ENCODE measurements at places on chromosomes 5 and 9.

DNA sequence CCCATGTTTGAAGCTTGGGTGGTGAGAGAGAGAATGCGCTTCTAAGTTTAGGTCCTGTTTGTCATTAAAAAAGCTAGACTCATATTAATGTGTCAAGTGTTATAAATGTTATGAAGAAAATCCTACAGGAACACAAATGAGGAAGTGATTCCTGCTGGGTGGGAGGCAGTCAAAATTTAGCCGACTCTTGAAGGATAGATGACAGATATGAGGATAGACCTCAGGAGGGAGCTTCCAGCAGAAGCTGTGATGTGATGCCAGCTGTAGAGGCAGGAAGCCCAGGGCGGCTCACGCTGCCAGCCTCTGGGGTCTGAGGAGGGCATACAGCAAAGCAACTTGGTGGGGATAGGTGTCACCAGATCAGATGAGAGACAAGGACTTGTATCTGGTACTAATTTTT lies 74.7 kb upstream of the ADAMTS16 start:
- DNase-seq: no peak

DNA sequence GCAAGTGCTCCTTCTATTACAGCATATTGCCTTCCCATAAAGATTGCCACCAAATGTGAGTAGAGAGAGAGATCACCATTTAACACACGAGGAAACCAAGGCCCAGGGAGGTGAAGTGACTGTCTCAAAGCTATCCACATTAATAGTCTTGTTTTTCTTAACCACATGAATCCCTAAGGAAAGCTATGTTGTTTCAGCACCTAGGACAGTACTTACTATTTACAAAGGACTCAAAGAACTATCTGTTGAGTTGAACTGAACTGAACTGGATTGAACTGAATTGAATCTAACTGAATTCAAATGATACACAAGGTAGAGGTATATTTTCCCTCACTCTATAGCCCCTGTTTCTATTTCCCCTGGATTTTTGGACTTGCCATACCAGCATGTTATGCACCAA lies 430.4 kb downstream of the CAAP1 start:
- DNase-seq: no peak

- no peak for DNase-seq
Observed at GRCh38 chr9:116288658-116289057, 135.1 kb downstream of the PAPPA start.

DNA sequence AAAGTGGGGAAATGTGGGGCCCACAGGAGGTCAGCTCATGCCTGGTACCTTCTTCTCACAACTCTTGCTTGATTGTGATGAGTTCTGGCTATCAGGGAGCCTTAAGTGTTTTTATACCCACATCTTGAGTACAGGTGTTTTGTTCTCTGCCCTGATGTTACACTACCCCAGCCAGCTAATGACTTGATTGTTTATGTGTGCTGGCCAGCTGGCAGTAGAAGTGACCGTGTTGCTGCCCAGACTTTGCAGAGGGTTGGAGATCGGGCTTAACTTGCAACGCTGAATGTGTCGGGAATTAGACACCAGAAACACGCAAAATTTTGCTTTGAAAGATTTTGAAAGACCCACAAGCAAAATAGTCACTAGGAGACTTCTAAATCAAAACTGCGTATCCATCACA lies 16.9 kb upstream of the ZDHHC11B start:
- DNase-seq: no peak

DNA sequence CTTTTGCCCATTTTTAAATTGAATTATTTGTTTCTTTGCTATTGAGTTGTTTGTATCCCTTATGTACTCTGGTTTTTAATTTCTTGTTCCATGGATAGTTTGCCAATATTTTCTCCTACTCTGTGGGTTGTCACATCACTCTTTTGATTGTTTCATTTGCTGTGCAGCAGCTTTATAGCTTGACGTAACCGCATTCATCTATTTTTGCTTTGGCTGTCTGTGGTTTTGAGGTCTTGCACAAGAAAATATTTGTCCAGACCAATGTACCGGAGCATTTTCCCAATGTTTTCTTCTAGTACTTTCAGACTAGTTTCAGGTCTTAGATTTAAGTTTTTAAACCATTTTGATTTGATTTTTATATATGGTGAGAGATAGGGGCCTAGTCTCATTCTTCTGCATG lies 36.2 kb upstream of the ZNF366 start:
- DNase-seq: no peak

DNA sequence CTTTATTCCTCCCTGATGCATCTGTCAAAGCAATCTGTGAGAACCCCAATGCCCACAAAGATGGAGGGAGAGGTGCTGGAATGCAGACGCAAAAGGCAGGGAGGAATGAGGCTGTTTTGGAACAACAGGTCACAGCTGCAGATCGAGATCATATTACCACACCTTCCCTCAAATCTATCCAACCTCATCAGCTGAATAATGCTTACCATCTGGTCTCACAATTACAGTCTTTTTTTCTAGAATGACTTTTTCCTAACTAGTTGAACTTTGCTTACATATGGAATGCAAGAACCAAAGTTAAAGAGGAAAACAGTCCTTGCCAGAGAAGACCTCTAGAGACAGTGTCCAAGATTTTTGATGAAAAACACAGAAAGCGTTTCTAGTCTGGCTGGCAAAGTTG lies 158.1 kb downstream of the LPAR1 start:
- DNase-seq: no peak

DNA sequence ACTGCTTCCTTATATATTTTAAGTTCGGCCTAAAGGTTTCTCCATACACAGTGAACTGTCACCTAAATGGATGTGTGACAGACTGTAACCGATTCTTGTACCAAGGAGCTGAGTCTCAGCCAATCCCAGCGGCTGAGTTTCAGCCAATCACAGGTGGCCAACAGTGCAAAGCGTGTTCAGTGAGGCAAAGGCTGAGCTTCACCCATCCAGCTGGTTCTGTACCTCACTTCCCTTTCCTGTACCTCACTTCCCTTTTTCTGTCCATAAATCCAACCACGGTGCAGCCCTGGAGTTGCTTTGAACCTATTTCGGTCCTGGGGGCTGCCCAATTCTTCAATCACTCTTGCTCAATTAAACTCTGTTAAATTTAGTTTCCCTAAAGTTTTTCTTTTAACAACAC lies 15.7 kb upstream of the TBC1D9B start:
- no peak for DNase-seq

- DNase-seq: no peak
Observed at GRCh38 chr5:146799231-146799630, 79.3 kb downstream of the PPP2R2B start.

- no peak for DNase-seq
Observed at GRCh38 chr5:109953761-109954160, 264.0 kb downstream of the MAN2A1 start.

DNA sequence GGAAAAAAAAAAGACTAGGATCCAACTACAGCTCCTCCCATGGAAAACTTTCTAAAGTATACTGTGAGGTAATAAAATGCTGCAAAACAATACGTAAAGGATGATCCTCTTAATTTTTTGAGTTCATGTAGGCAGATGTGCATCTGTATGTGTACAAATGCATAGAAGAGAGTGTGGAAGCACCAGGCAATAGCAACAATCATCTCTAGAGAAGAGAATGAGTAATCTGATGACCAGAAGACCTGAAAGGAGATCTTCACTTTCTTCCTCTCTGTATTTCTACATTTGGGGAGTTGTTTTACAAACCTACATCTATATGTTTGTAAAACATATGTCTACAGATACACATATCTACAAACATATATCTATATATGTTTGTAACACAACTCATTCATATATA lies 29.3 kb upstream of the SPDL1 start:
- no peak for DNase-seq

DNA sequence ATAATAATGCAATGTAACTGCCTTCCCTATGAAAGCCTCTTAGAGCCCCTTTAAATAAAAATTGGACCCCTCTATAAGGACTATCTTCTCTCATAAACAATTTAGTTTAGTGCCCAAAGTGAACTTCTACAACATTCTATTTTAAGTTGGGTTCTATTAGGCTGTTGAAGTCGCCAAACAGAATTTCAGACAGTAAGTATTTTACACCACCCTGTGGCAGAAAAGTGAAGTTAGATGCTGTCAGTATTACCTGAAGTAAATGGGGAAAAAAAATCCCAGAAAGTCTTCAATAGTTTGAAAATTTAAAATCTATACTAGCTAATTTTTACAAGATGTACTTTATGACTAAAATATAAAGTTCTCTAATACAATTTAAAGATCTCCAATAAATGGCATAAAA lies 29.5 kb downstream of the CAAP1 start:
- no peak for DNase-seq

DNA sequence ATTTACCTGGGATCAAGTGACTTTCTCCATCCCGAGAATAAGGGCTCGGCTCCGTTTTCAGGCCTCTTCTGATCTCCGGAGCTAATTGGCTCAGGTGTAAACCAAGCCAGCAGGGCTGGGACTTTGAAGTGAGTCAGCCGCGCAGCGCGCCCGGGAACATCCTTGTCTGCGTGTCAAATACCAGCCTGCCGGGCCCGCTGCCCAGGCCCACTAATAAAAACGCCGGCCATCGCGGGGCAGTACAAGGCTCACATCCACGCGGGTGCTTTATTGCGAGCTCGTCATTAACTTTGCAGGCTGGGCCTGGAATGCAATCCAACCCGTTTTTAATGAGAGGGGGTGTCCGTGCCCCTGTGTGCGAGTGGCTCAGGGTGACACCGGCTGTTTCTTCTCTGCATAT lies 416.8 kb downstream of the IRX2 start:
- no peak for DNase-seq

- DNase-seq: no peak
Observed at GRCh38 chr9:99807956-99808355, 13.7 kb upstream of the NR4A3 start.

DNA sequence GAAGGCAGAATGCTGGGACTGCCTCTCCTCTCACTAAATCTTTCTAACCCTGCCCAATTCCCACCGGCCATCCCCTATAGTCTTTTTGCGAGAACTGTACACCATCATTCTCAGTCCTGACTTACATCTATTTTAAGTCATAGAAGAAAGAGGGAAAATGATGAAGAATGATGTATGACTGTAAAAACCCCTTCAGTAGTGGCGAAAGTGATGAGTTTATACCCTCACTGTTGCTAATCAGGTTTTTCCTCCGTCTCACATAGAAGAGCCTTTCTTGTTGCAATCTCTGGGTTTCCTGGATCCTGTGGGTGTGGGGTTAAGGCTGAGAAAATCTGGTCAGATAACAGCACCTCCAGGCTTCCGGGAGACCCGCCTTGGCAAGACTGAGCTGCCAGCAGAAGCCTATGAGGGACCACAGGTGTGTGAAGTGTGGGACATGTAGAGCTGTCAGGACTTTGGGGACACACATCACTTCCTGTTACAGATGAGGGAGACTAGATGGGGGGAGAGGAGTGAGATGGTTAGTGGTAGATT lies 147.1 kb upstream of the SLC12A2 start:
- no peak for DNase-seq

- no peak for DNase-seq
Observed at GRCh38 chr5:14729448-14730385, 65.2 kb downstream of the OTULIN start.

- no peak for DNase-seq
Observed at GRCh38 chr5:154625031-154625430, 130.1 kb upstream of the LARP1 start.
